ENCODE measurements at places on chromosomes 4 and X. TPM values are rescaled to one million over a fixed set of nuclear protein-coding genes. Genes with fewer than 3 reads are reported as not detected.

TMEM271 gene
- not detected for total RNA-seq

P2RY8 gene
- not detected for total RNA-seq

SMIM10L2A gene
- total RNA-seq = 0.23 TPM

STOX2 gene
- total RNA-seq = 0.94 TPM

MEPE gene
- not detected for total RNA-seq

PNMA6A gene
- total RNA-seq = 0.08 TPM

GPC3 gene
- not detected for total RNA-seq

MFAP3L gene
- total RNA-seq = 1.2 TPM

NCBP2L gene
- total RNA-seq = not detected

ZCCHC18 gene
- total RNA-seq = 3.0 TPM

UGT8 gene
- total RNA-seq = 6.8 TPM

SPANXD gene
- 7.1 TPM for total RNA-seq

DUX4 gene
- total RNA-seq = not detected

H2AZ1 gene
- 505 TPM for total RNA-seq

PPARGC1A gene
- total RNA-seq = 0.45 TPM

AKAP4 gene
- not detected for total RNA-seq

All from A375 (cell line).